ENCODE measurements at places on chromosomes 1 and 21.

DNA sequence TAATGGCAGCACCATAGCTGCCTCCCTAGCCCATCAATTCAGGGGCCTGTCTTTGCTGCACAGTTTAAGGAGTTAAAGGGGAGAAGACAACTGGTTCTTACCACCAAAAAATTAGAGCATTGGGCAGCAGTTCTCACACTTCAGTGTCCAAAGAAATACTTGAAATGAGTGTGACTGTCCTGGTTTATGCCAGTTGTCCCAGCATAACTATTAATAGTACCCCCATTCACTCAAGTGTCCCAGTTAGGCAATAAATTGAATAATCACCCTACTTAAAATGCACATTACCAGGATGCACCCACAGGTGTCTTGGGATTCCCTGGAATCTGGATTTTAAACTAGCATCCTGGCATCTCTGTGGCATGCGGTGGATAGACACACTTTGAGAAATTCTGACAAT lies 51.1 kb downstream of the FAM163A start:
- no peak for DNase-seq

DNA sequence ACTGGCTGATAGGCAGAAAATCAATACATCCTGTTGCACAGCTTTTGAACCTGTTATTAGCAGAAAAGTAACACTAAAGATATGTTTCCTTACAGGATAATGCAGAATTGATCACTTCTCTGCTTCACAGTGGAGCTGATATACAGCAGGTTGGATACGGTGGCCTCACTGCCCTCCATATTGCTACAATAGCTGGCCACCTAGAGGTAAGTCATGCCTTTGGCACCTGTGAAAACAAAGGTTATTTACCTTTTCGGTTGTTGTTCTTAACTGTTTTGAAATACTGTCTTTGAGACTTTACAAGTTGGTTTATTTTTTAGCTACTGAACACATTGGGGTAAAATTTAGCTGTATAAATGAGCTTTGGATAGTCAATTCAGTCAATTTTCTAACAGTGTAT lies 36.3 kb downstream of the TNNI3K start:
- no peak for DNase-seq

DNA sequence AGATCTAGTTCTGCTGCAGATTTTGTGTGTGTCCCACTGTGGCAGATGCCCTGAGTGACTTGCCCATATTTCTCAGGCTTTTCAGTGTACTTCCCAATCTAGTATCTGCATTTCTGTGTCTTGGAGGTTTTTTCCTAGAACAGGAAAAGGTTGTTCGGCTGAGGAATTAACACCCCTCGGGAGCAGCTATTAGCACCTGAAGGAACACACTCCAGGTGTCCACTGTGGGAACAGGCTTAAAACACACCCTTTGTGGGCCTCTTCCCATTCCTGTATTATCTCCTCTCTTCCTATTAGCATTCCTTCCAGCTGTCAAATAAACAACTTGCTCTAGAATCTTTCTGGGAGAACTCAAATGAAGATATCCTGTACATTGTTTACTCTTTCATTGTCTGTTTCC lies 178.3 kb downstream of the HMCN1 start:
- DNase-seq: no peak

DNA sequence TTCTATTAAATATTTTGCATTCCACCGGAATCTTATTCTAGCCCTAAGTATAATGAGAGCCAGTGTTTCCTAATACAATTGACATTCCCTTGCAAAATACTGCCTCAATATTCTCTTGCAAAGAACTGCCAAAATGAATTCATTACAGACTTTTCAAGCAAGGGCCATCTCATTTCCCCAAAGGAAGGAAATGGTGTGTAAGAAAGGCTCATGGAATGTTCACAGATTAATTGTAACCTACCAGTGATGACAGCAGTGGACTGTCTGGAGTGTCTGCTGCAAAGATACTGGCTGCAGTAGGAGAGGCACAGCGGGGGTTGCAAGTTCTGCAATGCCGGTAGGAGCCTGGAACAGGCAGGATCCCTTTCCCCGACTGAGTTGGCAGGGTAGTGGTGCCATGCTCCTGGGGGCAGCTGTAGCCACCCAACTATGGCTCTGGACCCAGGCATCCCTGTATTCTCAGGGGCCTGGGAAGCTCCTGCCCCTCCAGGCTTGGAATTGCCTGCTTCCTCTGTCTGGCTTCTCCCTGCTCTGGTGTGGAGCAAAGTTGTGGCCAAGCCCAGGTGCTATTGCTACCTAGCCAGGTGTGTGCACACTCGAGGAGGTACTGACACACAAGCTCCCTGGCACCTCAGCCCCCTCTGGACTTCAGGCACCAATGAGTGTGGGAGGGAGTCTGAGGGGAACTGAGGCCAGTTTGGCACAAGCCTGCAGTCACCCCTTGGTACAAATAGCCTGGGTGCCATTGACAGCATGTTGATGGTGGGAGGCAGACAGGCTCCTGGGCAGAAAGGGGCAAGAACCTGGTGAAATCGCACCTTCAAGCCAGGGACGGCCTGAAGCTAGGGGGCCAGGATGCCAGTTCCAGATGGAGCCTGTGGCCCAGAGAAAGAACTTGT lies 1371.0 kb downstream of the KCNT2 start:
- no peak for DNase-seq

- no peak for DNase-seq
Observed at GRCh38 chr1:115320377-115320776, 17.7 kb downstream of the NGF start.

DNA sequence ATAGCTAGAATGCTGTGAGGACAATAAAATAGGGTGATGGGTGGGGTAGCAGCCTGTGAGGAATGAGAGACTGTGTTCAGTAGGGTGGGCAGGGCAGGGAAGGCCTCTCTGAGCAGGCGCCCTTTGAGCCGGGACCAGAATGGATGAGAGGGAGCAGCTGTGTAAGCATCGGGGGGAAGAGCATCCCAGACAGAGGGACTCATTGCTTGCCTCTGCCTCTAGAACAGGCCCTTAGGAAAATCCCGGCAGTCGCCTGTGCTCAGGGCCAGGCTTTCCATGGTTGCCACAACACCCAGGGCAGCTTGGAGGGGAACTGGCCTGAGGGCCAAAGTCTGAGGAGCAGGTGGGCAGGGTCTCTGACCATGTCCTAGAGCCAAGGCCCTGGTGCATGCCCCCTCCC lies 774 bp downstream of the SLC2A7 start:
- DNase-seq: no peak

GRCh38 chr1:19819701-19820100 lies 4.6 kb upstream of the RNF186 start:
- DNase-seq: no peak

- no peak for DNase-seq
Observed at GRCh38 chr1:228163007-228163753, 2.4 kb upstream of the IBA57 start.

DNA sequence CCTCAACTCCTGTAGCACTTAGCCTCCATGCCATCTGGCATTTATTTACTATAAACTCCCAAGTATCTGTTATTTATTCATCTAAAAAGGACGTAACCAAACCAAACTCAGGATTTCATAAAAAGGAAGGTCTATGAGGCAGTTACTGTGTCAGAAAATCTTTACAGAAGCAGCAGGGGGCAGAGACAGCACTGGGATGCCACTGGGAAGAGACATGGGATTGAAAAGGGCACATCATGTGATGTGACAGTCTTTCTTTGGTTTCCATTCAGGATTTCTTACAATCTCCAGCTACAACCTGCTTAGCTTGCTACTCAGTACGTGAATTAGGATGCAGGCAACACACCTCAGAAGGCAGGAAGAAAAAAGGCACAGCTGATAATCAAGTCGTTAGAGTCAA lies 31.2 kb downstream of the SPRTN start:
- DNase-seq: no peak

GRCh38 chr1:231527586-231528171 lies 790 bp upstream of the TSNAX start:
- no peak for DNase-seq

GRCh38 chr1:232709386-232709785 lies 79.5 kb upstream of the SIPA1L2 start:
- DNase-seq: no peak

DNA sequence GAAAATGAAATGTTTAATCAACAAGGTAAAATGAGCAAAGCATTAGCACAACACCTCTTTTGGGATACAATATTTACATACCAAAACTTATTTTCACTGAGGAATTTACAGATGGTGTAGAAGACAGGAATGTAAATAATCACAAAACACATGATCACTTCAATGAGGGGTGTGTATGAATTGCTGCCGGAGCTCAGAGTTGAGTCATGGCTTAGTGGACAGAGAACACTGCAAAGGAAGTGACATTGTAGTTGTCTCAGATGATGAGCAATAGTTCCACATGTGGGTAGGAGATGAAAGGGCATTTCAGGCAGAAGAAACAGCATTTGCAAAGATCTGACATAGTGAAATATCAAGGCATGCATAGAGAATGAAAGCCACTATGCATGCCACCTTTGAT lies 5.6 kb upstream of the KPRP start:
- no peak for DNase-seq

DNA sequence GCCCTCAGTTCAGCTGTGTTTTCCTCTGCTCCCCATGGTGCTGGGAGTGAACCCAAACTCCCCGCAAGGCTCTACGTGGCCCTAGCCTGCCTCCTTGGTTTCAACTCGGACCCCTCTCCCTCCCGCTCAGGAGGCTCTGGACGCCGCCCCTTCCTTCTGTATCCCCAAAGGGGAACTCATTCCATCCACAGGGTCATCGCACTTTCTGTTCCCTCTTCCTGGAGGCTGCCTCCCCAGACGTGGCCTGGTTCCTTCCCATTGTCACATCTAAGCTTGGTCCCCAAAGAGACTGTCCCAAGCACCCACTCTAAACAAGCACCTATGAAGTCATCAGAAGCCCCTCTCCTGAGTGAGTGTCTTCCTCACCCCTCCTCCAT lies 10.9 kb downstream of the KCNAB2 start:
- DNase-seq: no peak

DNA sequence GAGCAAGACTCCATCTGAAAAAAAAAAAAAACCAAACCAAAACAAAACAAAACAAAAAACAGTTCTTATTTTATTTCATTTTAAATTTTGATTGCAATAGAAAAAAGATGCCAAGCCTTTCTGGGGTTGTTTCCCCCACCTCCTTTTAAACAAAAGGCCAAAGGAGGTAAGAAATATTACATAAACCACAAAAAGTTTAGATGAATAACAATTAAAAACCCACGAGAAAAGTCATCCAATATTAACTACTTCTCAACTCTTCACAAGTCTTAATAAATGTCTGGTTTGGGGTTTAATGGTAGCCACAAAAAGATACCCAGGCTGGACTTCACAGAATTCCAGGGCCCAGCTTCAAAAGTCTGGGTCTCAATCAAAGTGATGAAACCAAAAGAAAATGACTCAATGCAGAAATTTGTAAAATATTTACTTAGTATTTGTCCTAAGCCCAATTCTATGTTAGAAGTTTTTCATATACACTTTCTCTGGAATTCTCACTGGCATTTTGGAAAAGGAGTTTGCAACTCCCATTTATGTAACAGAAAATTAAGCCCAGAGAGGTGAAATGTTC lies 47.0 kb upstream of the SDC3 start:
- DNase-seq: no peak

GRCh38 chr1:104098837-104099236 lies 349.1 kb downstream of the AMY1C start:
- DNase-seq: no peak

GRCh38 chr1:37667023-37667671 lies 25.2 kb upstream of the CDCA8 start:
- DNase-seq: no peak
